ENCODE measurements at places on chromosomes 2 and 18.

GRCh38 chr2:3283206-3283605 is 94.4 kb downstream of the EIPR1 start:
- no peak for DNase-seq

DNA sequence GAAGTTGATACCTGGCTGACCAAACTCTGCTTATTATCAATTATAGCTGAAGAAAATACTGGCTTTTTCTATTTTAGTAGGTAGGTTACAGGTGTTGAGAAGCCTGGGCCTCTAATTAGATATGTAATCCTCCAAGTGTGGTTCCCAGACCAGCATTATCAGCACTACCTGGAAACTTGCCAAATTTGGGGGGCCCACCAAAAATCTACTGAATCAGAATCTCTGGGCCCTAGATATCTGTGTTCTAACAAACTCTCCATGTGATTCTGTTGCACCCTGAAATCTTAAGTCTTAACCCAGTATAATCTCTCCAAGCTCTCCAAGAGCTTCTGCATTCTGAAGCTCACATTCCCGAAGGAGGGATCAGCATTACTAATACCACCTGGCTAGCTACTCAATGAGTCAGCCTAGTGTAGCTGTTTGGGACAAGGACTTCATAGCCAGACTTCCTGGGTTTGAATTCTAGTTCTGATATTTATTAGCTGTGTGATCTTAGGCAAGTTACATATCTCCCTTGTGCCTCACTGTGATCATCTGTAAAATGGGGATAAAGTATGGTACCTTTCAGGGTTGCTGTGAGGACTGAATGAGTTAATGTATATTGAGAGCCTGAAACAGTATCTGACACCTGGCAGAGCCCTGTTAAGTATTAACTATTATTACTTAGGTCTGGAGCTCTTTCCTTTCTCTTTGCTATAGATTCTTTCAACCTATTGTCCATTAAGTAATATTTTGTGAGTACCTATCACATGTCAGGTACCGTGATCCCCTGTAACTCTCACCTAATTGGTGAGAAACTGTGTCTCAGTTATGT is 94.1 kb upstream of the CD302 start:
- no peak for DNase-seq

DNA sequence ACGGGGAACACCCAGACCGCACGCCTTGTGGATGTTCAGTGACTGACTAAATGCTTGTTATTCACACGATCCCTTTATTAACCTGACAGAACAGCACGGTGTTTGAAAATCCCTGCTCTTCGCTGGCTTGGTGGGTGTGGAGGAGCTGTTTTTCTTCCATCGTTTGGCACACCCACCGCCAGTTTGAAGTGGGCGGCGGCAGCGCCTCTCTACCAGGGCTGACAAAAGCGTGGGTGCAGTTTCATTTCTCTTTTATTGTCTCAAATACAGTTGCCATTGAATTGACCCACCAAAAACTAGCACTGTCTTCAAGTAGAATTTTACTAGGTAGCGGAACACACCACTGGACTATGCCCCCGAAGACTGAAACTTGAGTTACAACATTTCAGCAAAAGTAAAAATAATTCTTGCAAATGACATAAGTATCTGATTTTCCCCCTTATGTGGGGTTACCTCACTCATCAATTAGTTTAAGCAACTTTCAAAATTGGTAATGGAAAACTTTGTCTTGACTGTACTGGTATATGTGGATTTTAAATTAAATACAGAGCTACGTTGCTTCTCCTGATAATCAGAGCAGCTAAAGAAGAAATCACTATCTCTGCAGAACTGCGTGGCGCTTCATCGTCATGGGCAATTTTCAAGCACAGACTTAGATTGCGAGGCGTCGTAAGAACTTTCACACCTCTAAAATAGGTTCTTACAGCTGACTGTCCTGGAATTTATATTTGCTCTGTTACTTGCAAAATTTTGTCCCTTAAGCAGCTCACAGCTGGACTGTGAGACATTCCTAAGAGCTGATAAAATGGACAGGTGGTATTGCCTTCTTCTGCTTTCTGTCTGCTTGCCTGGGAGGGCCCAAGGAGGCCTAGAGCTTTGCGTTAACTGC is 60.9 kb downstream of the LDLRAD4 start:
- no peak for DNase-seq

DNA sequence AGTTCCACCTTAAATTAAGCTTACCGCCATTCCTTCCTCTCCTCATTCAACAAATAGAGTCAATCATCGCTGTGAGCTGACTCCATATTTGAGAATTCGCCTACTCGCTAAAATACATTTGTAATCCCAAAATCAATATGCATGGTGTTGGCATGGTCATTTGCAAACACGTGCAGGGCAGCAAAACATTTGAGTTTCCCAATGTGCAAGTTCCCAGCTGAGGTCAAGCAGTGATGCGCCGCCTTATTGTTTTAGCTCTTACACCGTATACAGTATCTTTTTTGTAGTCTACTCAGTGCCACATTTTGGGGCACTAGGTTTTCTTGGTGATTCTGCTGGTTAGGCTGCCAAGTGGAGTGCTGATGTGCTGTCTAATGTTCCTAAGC is 73.3 kb upstream of the MGAT4A start:
- DNase-seq = no peak

DNA sequence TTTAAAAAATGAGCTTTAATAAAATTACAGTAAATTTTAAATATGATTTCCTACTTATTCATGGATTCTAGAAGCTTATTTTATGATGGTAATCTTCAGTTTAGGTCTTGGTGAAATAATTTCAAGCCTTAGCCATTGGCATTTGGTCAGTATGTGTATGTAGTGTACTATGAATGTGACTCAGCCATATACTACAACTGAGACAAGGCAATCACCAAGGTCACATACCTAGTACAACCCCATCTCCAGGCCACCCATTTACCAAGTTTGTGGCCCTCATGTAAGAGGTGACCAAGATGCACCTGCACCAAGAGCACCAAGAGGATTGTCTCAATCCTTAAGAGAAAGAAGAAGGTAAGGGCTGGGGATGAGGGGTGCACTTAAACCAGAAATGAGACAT is 54.8 kb upstream of the FRZB start:
- no peak for DNase-seq

GRCh38 chr18:43596105-43596712 is 318.9 kb upstream of the SYT4 start:
- no peak for DNase-seq

DNA sequence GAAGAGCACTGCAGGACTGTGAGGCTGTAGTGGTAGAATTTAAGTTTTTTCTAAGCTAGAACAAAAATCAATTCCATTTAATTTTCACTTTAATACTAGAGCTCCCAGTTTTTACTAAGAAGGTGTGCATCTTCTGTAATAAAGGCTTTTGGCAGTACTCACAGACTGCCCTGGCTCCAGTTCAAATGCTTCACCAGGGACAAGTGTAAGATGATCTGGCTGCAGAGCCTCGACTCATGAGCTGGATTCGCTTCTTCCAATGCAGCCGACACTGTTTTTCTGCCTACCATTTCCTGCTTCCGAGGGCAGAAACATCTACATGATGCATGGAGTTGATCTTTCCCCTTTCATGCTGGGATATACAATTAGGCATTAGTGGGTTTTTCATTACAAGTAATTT is 87.0 kb downstream of the FARSB start:
- no peak for DNase-seq

- no peak for DNase-seq
Measured at GRCh38 chr18:48597110-48597509, 58.3 kb downstream of the CTIF start.

GRCh38 chr2:67169417-67170140 is 227.6 kb upstream of the ETAA1 start:
- DNase-seq = no peak

DNA sequence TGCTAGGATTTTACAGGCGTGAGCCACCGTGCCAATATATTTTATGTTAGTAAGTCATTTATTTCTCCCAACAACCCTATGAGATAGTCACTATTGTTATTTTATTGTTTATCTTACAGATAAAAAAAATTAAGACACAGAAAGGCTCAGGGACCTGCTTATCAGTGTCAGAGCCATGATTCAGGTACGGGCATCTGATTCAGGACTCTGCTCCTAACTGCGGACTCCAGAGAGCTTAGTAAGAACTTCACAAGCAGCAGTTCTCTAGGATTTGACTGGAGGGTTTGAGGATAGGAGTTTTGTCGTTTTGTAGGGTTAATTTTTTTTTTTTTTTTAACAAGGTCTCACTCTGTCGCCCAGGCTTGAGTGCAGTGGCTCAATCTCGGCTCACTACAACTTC is 174.2 kb downstream of the BCL11A start:
- no peak for DNase-seq

Data from T-helper 22 cell (primary cell).